ENCODE measurements at places on chromosomes 16 and 17.
A peak's percentile ranks its signal among the peaks of the same experiment; 100 is the strongest.

DNA sequence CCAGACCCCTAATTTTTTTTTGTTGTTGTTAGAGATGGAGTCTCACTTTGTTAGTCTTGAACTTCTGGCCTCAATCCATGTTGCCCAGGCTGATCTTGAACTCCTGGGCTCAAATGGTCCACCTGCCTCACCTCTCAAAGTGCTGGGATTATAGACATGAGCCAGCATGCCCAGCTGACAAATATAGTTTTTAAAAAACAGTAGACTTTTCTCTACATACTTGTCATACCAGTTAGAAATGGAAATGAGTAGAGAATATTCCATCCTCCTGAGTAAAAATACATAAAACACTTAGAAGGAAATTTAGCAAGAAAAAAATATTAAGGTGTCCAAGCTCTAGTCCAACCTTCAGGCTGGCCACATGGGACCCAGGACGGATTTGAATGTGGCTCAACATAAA, 21.4 kb downstream of the C16orf78 start:
- no peak for DNase-seq

GRCh38 chr16:24758373-24758772, 28.9 kb downstream of the TNRC6A start:
- DNase-seq, result no peak

GRCh38 chr17:38435795-38436194, 7.5 kb downstream of the ARHGAP23 start:
- DNase-seq, result no peak

- no peak for DNase-seq
Measured at GRCh38 chr17:21361020-21361809, 14.9 kb upstream of the KCNJ12 start.

DNA sequence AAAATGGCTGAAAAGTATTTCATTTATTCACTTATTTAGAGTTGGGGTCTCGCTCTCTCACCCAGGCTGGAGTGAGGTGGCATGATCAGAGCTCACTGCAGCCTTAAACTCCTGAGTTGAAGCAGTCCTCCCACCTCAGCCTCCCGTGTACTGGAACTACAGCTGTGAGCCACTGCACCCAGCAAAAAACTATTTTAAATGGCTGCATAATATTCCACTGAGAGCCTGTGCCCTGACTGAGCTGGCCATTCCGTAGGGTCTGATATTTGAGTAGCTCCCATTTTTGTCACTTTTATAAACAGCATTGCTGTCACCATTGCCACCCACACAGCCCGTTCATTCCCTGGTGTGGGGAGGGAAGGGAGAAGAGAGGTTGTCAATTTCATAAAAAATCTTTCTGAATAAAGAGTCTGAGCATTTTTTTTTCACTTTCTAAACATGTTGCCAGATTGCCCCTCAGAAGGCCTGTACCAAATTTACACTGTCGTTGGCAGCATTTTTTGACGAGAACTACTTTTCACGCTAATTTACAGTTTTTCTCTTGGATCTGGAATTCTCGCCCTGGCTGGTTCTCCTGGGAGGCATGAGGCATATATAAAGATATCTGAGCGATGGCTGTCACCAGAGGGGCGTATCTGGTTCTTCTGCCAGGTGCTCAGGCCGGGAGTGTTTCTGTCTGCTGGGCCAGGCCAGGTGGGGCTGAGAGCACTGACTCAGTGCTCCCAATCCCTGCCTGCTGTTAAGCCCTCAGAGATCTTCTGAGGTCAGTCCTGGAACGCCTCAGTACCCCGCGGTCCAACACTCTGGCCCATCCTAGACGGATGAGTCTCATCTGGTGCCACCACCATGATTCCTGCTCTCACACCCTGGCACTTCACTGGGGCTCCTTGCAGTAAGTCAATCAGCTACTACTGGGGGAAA, 7.2 kb upstream of the KIFC3 start:
- no peak for DNase-seq

- DNase-seq, result no peak
Measured at GRCh38 chr17:15440347-15440746, 27.1 kb downstream of the CDRT4 start.

DNA sequence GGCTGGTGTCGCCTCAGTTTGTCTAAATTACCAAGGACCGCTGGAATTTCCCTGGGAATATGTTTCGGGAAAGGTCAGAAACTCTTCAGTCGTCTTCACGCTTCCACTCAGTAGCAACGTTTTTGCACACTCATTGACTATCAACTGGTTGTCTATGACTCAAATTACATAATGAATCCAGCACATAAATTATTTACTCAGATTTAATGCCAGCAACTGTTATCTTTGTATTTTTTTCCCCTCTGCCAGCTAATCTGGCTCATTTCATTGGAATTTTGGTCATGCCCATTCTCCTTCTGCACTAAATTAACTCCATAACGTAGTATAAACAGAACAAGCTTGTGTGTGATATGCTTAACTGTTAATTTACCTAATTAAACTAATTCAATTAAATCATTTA, 372.7 kb upstream of the ZFHX3 start:
- no peak for DNase-seq

- DNase-seq, result no peak
Measured at GRCh38 chr16:69859105-69859989, 91.8 kb upstream of the CLEC18A start.

DNA sequence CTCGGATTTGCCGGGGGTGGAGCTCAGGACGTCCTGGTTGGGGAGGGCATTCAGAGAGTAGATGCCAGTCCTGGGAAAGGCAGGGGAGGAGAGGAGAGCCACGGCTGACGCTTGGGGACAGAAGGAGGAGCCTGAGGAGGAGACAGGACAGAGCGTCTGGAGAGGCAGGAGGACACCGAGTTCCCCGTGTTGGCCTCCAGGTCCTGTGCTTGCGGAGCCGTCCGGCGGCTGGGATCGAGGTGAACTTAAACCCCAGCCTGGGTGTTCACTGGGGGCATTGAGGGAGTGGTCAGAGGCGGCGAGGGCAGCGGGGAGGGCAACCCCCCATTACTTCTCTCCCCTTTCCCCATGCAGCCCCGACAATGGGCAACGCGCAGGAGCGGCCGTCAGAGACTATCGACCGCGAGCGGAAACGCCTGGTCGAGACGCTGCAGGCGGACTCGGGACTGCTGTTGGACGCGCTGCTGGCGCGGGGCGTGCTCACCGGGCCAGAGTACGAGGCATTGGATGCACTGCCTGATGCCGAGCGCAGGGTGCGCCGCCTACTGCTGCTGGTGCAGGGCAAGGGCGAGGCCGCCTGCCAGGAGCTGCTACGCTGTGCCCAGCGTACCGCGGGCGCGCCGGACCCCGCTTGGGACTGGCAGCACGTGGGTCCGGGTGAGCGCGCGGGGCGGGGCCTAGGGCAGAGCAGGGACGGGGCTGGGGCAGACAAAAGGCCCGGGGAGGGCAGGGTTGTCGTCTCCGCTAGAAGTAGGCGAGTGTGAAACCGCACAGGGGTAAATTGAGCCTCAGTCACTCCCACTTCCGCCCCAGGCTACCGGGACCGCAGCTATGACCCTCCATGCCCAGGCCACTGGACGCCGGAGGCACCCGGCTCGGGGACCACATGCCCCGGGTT, 3.7 kb downstream of the NOL3 start:
- DNase-seq, result peak; percentile 73

GRCh38 chr16:85321509-85322271, 209.4 kb upstream of the CIBAR2 start:
- DNase-seq, result peak; percentile 50

- no peak for DNase-seq
Measured at GRCh38 chr16:76409706-76410105, 132.5 kb downstream of the CNTNAP4 start.

- DNase-seq, result no peak
Measured at GRCh38 chr17:65850486-65850885, 289.0 kb upstream of the AXIN2 start.

- no peak for DNase-seq
Measured at GRCh38 chr16:81071805-81072204, 5.2 kb downstream of the C16orf46 start.

GRCh38 chr16:87278191-87279093, 38.8 kb downstream of the C16orf95 start:
- peak; percentile 77 for DNase-seq

DNA sequence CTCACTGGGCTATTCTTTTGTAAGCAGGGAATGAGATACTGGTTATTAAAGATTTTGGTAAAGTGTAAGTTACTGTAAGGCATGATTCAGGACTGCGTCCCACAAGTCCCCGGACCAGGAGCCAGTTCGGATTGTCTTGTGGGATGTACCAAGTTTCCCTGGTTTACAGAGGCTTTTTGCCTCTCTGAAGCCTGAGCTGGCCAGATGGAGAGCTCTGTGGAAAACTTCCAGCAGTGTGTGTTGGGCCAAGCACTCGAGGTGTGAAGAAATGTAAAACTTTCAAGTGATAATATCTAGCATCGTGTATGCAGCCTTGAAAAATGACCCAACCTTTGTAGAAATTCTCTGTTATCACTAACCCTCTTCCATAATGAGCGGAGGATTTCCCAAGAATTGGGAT, 2.4 kb downstream of the EPN2 start:
- DNase-seq, result no peak

- DNase-seq, result peak; percentile 81
Measured at GRCh38 chr17:48636177-48637018, 10.2 kb upstream of the HOXB9 start.

DNA sequence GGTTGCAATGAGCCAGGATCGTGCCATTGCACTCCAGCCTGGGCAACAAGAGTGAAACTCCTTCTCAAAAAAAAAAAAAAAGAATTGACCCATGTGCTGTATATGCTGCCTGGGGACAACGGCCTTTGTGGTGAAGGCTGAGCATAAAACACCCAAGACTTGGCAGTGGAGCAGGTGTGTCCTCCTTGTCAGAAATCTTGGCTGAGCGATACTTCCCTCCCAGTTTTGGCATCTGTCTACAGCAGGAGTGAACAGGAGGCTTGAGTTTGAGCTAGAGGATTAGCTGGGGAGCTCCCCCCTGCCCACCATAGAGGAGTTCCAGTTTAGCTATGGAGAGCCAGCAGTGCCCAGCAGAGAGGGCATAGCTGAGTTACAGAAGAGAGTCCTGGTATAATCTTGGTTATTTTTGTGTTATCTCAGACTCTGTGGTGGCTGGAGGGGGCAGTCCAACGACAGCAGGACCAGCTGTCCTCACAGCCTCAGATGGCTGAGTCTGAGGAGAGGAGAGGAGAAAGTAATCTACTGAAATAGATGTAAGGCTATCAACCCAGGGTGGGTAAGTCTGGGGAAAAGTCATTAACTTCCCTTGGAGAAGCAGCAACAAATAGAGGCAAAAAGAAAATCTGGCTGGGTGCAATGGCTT, 18.4 kb downstream of the SP2 start:
- DNase-seq, result no peak

- no peak for DNase-seq
Measured at GRCh38 chr17:77111934-77112296, 28.9 kb upstream of the SEC14L1 start.

DNA sequence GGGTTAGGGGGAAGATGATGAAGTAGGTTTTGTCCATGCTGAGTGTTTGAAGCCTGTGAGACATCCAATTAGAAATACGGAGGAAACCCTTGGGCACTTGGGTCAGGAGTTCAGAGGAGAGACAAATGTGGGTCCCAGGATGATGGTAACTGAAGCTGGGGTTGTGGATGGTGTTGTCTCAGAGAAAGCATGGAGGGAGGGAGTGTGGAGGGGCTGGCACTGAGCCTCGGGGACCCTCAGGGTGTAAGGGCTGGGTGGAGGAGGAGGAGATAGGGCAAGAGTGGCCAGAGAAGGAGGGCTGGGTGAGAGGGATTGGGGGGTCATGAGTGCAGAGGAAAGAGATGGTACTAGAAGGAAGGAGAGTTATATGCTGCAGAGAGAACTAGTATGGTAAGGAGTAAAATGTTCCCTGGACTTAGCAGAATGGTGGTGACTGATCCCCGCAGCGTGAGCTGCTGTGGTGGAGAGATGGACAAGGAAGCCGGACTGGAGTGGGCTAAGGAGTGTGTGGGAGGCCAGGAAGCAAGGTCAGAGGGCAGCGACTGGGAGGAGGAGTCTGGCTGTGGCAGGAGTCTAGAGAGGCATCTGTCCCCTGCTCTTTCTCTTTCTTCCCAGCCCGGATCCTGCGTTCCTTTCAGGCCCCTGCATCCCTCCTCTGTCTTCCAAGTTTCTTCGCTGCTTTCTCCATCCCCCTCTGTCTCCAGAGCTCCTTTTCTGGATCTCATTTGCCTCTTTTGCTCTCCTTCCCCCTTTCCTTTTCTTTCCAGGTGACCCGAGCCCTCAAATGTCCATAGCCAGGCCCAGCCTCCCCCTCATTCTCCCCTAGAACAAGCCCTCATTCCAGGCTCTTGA, 3.9 kb upstream of the COL1A1 start:
- peak; percentile 46 for DNase-seq

- no peak for DNase-seq
Measured at GRCh38 chr16:80982646-80983045, 24.0 kb downstream of the CMC2 start.

DNA sequence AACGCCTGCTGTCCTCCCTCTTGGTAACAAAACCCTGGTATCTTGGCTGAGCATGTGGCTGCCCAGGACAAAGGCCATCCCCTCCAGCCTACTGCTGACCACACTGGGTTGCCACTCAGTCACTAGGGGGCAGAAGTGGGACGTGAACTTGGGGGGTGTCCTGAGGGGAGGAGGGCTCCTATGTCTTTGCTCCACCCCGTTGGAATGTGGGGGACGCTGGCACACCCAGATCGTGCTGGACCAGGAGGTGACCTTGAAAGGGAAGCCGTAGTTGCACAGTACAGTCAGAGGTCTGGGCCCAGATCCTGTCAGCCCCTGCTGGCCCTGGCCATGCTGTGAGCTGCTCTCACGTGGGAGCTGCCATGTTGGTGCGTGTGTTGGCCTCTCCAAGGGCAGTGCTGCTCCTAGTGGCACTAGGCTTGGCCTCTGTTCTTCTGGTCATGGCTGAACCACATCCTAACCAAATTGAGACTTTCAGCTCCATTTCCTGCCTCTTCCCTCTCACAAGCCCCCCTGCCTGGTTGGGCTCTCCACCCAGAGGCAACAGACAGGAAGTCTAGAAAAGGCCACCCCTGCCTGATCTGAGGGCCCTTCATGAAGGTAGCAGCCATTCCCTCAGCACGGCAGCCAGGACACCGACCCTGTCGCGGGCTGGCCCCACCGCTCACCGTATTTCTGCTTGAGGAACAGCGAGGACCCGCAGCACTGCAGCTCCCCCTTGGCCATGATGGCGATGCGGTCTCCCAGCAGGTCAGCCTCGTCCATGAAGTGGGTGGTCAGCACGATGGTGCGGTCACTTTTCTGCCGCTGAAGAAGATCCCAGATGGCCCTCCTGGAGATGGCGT, 29.0 kb upstream of the RNPS1 start:
- DNase-seq, result no peak

Data from right kidney (tissue), 9 donors.